NCI-H446 (cell line): ENCODE measurements at places on chromosomes 16 and 17.

- no peak for DNase-seq
These were observed 164.2 kb upstream of the LHX1 start for GRCh38 chr17:36773039-36773438.

DNA sequence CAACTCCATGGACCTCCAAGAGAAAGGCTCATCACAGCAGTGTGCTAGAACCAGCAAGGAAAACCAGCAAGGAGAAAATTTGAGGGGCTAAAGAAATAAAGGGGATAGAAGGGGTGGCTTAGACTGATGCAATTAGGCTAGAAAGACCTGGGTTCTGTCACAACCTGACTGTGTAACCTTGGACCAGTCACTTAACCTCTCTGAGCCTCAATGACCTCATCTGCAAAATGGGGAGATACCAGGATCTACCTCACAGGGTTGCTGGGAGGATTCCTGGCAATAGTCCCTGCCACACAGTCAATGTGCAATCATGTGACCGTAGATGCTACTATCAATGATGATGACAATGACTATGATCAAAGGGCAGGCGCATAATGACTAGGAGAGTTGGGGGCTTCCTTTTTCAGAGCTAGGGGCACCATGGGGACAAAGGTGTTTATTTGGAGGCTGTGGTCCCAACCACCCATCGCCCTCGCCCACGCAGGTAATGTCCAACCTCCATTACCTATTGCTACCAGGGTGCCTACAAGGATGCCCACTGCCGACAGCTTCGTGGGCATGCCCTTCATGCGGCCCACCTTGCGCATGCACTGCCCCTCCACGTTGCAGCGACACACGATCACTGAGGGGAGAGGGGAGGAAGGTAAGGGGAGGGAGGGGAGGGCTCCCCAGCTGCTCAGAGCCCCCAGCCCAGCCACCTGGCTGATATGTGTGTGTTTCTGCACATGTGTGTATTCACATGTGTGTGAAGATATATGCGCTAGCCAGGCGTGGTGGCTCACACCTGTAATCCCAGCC is 9.7 kb downstream of the CDH16 start:
- no peak for DNase-seq

DNA sequence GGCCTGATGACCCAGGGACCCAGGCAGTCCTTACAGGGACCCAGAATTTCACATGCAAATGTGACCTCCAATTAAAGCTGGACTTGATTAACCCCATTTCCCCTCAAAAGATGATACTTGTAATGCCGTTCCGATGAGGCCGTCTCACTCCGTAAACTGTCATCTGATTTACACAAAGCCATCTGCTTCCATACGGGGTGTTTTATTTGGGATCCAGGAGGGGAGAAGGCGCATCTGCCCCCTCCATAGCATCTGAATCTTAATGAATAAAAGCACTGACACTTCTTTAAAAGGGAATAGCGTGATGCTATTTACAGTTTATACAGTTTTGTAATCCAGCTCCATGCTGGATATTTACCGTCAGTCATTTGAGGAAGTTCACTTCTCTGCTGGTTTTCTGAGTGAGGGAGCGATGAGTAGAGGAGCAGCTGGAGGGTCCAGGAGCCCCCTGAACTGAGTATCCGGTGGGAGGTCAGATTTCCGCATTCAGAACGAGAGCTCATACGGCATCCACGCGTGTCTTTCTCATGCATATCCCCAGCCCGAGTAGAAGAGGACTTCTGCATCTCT is 452.7 kb downstream of the WWOX start:
- no peak for DNase-seq

GRCh38 chr16:23074423-23074822 is 74.8 kb downstream of the USP31 start:
- DNase-seq: no peak

DNA sequence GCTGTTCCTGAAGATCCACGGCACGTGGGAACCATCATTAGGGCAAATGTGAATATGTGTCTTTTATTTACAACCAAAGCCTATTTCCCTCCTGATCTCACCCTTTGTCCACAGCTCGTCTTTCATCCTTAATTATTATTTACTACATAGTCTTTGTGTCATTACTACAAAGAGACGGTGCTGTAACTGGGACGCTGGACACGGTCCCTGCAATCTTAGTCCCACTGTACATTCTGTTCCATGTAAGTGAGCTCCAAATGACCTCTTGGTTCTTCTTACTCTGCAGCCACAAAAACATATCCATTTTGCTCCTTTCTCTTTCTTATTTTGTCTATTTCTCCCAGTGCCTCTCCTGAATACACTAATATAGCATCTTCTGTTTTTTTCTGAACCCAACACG is 12.7 kb upstream of the KRT23 start:
- DNase-seq: no peak

GRCh38 chr17:35943537-35943936 is at the start of gene LYZL6:
LYZL6 (minus strand) TSS chr17:35943713; CDS start chr17:35939356, 4,357 bp downstream.
- no peak for DNase-seq

GRCh38 chr16:4415538-4416199 is 727 bp downstream of the CORO7 start:
- DNase-seq: no peak

DNA sequence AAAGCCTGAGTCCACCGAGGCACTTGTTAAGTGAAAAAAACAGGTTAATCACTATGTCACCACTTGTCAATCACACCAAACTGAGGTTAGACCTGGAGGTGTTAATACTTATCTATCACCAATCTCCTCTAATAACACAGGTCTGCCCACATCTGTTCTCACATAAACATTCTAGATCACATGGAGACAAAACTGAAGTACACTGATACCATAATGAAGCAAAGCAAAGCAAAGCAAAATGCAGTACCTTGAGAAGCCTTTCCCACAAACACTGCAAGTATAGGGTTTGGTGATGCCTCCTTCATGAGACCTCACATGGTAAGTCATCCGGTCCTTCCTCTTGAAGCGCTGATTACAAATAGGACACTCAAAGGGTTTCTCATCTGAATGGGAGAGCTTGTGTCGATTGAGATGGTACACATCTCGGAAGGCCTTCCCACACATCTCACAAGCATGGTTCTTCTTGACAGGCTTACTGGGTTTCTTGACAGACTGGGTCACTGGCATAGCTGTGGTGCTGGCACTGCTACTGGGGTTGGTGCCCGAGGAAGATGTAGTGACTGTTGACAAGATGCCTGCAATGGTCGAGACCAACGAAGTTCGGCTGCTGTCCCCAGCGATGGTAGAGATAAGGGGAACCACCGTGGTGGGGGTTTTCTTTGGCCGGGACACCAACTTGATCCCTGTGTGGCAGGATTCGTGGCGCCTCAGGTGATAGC is 5.4 kb downstream of the VEZF1 start:
- DNase-seq: no peak

DNA sequence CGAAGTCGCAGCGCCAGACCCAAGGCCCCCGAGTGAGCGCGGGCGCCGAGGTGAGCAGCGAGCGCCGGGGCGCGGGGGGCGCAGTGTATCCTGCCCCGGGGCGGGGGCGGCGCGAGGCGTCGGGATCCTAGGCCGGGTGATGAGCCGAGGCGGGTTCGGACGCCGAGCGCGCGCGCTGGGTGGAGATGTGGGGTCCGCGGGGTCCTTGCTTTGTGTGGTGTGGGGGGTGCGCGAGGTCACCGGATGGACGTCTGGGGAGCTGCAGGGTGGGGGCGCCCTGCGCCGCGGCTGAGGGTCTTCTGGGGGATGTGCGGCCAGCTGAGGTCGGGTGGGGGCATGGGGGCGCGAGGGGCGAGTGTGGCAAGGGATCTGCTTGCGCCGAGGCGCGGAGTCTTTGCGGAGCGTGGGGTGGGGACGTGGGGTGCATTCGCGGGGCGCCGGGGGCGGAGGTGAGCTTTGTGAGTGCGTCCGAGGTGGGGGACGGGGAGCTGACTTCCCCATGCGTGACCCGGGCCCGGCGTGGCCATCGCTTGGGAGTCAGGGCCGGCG is 560 bp downstream of the RAI1 start:
- DNase-seq: no peak

- DNase-seq: no peak
These were observed 28.7 kb downstream of the KIAA0513 start for GRCh38 chr16:85056211-85056748.

GRCh38 chr16:86806838-86807351 is 228.5 kb downstream of the FOXL1 start:
- DNase-seq: no peak

DNA sequence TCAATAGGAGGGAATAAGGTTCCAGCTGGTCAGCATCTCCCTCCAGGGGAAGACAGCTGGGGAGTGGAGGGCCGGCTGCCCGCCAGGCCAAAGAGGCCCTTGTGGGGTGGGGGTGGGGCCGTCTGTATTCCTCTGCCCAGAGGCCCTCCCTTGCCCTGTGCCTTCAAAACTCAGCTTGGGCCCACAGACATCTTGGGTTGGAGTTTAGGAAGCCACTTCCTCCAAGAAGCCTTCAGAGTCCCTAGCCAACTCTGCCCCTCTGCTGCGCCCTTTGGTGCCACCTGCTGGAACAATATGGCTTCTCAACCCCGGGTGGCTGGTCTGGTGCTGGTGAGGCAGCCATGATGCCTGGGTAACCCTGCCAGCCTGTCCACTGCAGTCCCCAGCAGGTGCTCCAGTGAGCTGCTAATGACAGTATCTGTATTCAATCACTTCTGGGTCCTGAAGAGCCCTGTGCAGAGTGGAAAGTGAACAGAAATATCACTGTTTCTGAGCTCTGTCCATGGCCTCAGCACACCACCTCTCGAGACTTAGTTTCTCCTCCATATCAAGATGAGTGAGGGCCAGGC is 16.7 kb downstream of the HSD11B2 start:
- peak; percentile 24 for DNase-seq

DNA sequence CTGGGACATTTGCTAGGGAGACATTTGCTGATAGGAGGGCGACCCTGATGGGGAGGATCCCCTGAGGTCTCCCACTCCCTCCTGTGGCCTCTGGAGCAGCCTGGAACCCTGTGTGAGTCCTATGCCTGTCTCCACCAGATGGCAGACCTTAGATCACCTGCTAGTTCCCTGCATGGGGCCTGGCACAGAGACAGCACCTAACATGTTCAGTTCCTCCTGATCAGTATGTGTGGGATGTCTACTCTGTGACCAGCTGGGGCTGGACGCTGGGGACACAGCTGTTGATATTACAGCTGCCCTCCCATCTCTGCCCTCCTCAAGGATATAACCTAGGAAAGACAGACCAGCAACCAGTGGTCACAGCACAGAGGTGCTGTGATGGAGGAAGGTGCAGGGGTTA is 1.1 kb upstream of the ADCY7 start:
- peak; percentile 11 for DNase-seq

DNA sequence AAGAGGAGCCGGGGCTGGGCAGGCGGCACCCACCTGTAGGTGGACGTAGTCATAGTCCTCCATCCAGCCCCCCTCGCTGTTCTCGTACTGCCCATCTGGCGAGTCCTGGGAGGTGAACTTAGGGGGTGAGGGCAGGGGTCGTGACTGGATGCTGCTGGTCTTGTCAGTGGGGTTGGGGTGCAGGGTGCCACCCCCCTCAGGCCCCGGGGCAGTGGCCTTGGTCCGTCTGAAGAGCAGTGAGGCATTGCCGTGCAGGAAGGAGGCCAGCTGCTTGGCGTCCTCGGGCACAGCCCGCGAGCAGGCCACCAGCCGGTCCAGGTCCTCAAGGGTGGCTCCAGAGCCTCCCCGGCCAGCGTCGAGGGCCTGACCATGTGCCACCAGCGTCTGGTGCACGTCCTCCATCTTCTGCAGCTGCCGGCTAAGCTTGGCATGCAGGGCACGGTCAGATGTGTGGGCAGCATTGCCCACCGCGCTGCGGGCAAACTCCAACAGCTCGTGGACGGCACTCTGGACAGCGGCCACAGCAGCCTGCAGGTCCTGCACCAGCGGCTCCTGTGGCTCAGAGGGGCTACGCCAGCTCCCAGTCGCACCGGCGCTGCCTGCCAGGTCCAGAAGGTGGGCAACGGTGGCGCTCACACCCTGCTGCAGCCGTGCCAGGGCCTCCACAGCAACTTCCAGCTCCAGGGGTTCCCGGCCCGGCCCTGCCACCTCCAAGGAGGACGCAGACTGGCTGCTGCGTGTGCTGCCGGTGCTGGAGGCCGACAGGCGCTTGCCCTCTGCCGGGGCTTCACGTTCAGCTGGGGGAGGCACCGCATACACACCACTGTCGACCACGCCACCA is 16.3 kb downstream of the CTRB1 start:
- DNase-seq: no peak

- DNase-seq: no peak
These were observed 23.2 kb upstream of the NACA2 start for GRCh38 chr17:61614219-61614618.

GRCh38 chr16:87698241-87698640 is 67.5 kb downstream of the KLHDC4 start:
- DNase-seq: no peak

DNA sequence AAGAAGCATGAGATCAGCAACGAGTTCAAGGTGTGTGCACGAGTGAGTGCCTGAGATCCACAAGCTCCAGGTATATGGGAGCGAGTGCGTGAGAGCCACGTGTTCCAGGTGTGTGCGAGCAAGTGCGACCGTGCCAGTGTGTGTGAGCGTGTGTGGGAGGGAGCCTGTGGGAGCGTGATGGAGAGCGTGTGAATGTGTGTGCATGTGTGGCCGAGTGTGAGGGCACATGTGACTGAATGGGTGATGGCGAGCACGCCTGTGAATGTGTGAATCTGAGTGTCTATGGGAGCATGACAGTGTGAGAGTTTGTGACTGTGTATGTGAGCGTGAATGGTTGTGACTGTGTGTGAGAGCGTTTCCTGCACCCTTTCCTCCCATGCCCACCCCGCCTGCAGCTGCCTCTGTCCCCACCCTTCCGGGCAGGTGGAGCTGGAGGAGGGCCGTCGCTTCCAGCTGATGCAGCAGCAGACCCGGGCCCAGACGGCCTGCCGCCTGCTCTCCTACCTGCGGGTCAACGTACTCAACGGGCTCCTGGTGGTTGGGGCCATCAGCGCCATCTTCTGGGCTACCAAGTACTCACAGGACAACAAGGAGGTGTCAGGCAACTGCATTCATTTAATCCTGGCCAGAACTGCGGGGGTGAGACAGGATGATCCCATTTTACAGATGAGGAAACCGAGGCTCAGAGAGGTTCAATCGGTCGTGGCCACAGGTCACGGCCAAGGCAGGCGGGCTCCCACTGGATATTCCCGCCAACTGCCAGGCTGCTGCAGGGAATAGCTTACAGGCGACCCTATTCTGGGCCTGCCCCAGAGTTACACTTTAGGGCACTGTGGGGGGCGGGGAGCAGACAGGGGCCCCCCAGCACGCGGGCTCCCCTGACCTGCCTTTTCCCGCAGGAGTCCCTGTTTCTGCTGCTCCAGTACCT is 3.7 kb downstream of the TMC8 start:
- no peak for DNase-seq

DNA sequence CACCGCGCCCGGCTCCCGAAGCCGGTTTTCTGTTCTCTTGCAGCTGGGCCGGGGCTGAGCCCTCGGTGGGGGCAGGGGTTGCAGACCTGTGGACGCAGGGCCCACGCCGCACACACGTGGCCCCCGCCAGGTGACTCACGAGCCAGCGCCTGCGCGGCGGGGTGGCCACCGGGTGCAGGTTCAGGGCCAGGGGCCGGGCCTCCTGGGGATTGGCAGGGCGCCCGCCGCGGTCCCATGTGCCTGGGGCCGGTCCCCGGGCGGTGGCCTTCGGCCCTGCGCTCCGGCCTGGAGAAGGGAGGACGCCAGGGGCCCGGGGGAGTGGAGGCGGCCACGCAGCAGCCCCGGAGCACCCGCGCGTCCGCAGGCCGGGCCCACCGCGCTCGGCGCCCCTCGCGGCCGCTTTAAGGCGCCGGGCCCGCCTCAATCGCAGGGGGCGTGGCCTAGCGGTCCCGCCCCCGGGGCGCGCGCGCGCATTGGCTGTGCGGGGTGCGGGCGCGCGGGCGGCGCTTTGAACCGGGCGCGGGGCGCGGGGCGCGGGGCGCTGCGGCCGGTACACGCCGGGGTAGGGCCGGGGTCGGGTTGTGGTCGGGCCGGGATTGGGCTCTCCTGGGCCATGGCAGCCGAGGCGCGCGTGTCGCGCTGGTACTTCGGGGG is at the start of gene SLC25A10:
TSS of gene SLC25A10 (plus strand) at position 471 of the 654 bp plus-strand sequence. CDS start at position 614, 143 bp downstream.
- peak; percentile 89 for DNase-seq
